ENCODE measurements at places on chromosomes 4 and X. TPM values are rescaled to one million over a fixed set of nuclear protein-coding genes. Genes with fewer than 3 reads are reported as not detected.

GRCh38 chrX:30713061-30713525 is 59.9 kb downstream of the GK start:
- peak; percentile 55 for DNase-seq

Gene MAGEB17
- total RNA-seq, result not detected

Gene P2RY8
- not detected for total RNA-seq

Gene RHOXF1
- not detected for total RNA-seq

- no peak for DNase-seq
These were observed 244.7 kb downstream of the PALLD start for GRCh38 chr4:168741281-168742173.

- no peak for DNase-seq
These were observed 237.3 kb downstream of the USP46 start for GRCh38 chr4:52421811-52422213.

DNA sequence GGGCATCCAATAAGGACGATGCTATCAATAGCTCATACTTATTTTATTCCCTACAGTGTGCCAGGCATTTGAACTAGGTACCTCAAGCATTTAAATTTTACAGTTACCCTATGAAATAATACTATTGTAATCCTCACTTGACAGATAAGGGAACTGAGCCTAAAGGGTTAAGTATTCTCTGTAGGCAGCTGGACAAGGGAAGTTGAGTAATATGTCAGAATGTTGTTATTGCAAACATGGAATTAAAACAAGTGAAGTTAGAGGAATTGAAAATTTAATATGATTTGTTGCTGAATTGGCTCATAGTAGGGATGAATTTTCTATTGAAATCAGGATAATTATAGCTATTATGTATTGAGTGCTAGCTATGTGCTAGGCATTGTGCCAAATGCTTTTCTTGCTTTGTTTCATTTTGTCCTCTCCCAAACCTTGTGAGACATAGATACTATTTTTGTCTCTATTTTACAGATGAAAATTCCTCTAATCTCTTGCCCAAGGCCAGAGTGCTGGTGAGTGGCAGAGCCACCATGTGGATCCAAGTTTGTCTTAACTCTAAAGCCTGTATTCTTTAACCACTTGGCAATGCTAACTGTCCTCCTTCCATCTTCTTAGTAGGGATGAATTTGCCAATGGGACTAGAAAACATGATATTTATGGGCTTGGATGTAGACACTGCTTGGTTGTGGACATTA is 58.1 kb downstream of the TMEM164 start:
- DNase-seq, result no peak

GRCh38 chrX:38154340-38154739 is 66.3 kb downstream of the SRPX start:
- no peak for DNase-seq

Gene NFKB1
- 53.7 TPM for total RNA-seq

Gene RHOXF2
- not detected for total RNA-seq

- no peak for DNase-seq
These were observed 466.3 kb upstream of the HS3ST1 start for GRCh38 chr4:11894977-11895376.

DNA sequence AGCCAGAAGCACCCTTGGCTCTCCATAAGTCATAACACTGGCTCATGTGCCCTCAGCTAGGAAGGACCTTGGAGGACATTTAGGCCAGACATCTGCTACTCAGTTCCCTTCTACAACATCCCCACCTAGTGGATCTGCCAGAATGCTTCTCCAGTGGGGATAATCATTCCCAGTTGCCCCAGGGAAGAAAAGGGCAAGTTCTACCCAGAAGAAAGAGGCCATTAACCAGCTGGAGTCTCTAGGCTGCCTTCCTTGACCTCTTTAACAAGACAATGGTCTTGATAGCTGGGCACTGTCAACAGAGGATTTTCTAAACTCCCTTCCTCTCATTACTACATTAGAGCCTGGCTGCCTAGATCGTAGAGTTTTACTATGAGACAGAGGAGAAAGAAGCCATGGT is 42.0 kb downstream of the LGI2 start:
- peak; percentile 65 for DNase-seq

Gene RRAGB
- total RNA-seq, result 34.0 TPM

Gene RGN
- 1.6 TPM for total RNA-seq

DNA sequence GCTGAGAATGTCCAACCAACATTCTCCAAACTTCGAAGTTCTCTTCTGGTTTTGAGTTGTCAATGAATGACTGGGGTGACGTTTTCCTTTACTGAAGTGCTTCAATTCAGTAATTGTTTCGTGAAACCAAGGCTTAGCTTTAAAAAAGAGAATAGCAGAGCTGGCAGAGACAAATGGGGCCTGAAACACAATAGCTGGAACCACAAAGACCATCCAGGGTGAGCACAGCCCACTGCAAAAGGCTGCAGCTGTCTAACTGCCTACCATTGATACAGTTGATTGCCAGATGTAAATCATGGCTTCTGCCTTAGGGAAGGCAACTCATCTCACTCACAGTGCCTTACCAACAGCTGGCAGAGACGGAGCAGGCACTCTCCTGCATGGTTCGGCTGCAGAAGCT is 78.7 kb upstream of the ZNF518B start:
- DNase-seq, result no peak

Gene GPM6B
- 0.87 TPM for total RNA-seq

Gene GCNA
- 3.7 TPM for total RNA-seq

Gene SPIN2B
- 7.5 TPM for total RNA-seq

DNA sequence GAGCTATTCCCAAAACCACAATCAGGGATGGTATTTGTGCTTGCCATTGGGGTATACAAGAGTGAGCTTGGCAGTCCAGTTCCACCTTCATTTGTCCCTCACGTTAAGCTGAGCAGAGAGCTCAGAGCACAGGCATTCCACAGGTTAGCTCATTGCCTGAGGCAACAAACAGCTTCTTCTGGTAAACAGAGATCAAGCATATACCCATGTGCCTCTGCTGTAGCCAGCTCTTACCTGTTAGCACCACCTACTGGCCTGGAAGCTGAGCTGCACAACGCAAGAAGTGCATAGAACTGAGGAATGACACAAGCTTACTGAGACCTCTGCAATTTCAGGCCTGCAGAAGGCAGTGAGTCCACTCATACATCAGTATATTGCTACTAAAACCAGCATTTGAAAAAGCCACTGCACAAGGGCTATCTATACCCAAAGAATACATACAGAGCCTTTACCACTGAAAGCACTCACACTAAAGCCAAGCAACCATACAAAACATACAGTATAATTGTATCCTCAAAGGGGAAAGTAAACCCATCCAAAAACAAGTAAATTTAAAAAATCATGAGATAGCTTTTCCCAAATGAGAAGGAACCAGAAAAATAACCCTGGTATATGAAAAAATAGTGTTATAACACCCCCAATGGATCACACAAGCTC is 258.3 kb upstream of the GABRA2 start:
- peak; percentile 64 for DNase-seq

Gene PLAC8
- total RNA-seq, result 0.35 TPM

Gene USP17L24
- not detected for total RNA-seq

Gene KDM6A
- 50.0 TPM for total RNA-seq

DNA sequence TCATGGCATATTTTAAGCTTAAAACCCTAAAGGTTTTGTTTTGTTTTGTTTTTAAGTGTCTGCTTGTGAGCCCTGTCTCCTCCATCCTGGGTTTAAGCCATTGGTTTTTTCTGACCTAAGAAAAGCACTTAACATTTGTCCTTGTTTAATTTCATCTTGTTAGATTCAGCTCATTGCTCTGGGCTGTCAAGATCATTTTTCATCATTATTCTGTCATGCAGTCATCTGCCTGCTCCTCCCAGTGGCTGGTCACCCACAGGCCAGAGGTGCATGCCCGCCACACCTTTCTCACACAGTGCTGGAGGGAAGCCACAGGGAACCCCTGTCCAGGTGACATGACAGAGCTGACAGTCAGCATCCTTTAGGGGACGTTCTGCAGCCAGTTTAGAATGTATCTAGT is 11.7 kb upstream of the REELD1 start:
- no peak for DNase-seq

DNA sequence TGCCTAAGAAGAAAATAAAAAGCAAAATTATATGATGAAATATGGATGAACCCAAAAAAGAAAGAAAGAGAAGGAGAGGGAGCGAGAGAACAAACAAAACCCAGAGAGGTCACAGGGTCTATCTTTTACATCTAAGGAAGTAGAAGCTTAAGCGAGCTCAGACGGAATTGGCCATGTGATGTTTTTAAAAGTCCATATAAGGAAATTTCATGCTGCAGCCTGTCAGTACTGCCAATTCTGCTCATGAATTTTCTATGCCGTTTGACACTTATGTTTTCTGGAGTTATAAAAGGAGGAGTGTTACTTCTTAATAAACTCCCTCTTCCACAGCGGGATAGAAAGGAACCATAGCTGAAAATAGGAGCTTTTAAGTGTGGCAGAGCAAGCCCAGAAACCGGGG is 32.9 kb upstream of the DCX start:
- no peak for DNase-seq

GRCh38 chrX:21047034-21047455 is 327.2 kb upstream of the CNKSR2 start:
- DNase-seq, result no peak

Gene CHM
- 26.4 TPM for total RNA-seq

GRCh38 chr4:73740353-73740778 is at the start of gene CXCL8:
Gene CXCL8, plus strand, starts transcription at chr4:73740569. Its CDS starts 90 bp downstream, at chr4:73740659.
- DNase-seq, result peak; percentile 76

DNA sequence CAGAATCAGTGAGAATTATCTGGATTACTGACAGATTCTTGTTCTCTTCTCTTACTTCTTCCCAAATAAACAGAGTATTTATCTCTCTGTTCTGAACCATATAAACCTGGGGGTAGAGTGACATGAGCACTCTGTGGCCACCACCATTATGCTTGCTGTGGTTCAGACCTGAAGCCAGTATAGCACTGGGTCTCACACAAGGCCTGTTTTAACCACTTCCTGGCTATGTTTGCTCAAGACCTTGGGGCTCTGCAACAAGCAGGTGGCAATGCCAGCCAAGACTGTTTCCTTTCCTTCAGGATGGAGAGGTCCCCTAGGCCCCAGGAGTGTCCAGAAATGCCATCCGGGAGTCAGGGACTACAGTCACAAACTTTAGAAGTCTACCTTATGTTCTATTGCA is 21.7 kb upstream of the HEPH start:
- DNase-seq, result no peak

DNA sequence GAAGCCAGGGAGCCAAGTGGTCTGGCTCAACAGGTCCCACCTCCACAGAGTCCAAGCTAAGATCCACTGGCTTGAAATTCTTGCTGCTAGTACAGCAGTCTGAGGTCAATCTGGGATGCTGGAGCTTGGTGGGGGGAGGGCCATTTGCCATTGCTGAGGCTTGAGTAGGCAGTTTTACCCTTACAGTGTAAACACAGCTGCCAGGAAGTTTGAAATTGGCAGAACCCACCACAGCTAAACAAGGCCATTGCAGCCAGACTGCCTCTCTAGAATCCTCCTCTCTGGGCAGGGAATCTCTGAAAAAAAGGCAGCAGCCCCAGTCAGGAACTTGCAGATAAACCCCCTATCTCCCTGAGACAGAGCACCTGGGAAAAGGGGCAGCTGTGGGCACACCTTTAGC is 84.9 kb downstream of the EDA2R start:
- no peak for DNase-seq

GRCh38 chr4:127416115-127416514 is 216.6 kb upstream of the INTU start:
- no peak for DNase-seq

DNA sequence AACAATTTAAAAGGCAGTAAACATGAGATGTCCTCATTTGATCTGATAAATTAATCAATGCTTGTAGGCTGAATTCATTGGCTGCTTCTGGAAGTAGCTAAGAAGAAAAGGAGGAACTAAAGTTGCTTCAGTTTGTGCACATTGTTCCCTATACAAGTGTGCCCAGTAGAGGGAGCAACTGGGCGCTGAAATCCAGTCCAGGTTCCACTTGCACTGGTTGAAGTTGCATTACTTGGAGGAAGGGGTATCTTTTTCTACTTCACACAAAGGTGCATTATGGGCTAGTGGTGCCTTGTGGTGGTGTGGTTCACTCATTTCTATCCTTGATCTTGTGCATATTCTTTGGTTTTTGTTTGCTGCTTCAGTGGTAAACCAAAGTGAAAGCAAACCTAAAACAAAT is 67.9 kb upstream of the SOX3 start:
- DNase-seq, result peak; percentile 12

DNA sequence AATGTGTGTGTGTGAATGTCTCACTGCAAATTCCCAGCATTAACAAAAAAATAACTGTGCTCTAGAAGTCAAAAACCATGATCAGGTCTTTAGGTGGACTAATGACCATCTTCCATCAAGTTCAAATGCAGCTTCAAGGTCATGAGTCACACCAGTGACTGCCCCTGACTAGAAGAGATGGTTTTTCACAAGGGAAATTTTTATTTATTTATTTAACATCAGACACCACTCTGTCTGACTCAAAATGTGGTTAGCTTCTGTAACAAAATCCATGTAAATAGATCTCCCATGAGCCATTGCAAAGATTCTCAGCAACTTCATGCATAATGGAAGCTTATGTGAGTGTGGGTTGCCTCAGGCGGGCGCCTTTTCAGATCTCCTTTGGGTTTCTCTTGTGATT is 219.2 kb downstream of the KIT start:
- DNase-seq, result no peak

DNA sequence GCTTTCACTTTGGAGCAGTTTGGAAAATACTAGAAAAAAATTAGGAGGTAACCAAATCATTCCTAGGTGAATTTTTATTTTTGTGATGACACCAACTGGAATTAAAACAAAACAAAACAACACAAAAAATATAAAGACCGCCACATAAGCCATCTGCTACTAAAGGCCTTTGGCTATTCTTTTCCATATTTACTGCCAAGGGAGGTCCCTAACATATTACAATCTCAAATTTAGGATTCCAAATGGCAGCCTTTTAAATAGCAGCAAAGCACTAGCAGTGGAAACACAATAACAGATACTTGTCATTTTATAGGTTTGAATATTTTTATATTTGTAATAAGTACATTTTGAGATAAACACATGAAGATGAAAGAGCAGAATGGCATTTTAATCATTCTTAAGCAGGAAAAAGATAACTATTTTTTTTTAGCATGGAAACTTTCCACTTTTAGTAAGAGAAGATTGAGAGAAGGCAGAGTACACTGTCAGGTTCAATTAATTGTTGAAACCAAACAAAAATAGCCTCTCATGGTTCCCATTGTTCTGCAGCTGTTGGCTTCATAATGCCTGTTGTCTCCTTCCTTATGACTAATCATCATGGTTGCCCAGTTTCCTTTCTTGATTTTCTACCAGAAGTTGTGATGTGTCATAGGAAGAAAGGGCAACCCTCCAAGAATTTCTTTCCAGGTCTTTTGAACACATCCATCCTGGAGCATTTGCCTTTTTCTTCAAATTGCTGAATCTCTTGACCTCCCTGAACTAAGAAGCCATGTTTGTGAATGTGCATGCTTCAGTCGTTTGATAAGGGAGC is 219.0 kb upstream of the EMCN start:
- DNase-seq, result peak; percentile 94

Gene PABPC1L2B
- not detected for total RNA-seq

- no peak for DNase-seq
These were observed 111.6 kb downstream of the FAM53A start for GRCh38 chr4:1572521-1572920.

DNA sequence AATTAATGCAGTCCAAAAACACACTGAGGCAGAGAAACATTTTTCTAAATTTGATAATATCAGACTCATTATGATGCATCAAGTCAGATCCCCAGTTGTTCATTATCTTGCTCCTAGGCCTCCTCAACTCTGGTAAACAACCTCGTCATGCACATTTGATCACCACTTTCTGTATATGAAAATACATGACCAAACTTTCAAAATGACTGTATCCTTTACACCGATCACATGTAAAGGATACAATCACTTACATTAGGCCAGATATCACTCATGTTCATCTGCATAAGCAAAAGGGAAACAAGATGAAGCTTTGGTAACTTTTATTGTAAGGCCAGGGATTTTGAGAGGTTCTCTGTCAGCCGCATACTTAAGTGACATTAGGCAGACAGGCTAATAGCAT is 99.4 kb upstream of the IL1RAPL1 start:
- no peak for DNase-seq

Gene WDFY3
- 42.9 TPM for total RNA-seq

Gene DUX4
- not detected for total RNA-seq

All from renal cortical epithelial cell (primary cell).